Activated CD4-positive, alpha-beta T cell treated with anti-CD3 and anti-CD28 coated beads, Interleukin-2, amount 10 ng/mL, durations not matched to agents 24 days and 14 days (primary cell): ENCODE measurements at places on chromosomes 3 and 15. TPM values are rescaled to one million over a fixed set of nuclear protein-coding genes. Genes with fewer than 3 reads are reported as not detected.

Gene ZNF770
- total RNA-seq: 53.9 and 56.3 TPM in 2 replicates

- no peak for DNase-seq
- no peaks in the 10 kb centered on the region for H3K27me3 ChIP-seq
- H3K4me1 ChIP-seq: no peaks in the 10 kb centered on the region
- no peaks in the 10 kb centered on the region for H3K36me3 ChIP-seq
- no peak overlapping the region for H3K27ac ChIP-seq
Observed at GRCh38 chr3:103319912-103320311, 885.1 kb downstream of the ZPLD1 start.

Gene P2RY1
- total RNA-seq: 0.77 and 0.92 TPM in 2 replicates

- H3K36me3 ChIP-seq: no peaks in the 10 kb centered on the region
- H3K27ac ChIP-seq: no peak overlapping the region
- DNase-seq: no peak
- no peaks in the 10 kb centered on the region for H3K4me1 ChIP-seq
- H3K4me3 ChIP-seq: no peak overlapping the region
- H3K27me3 ChIP-seq: peaks cover 2% of the 10 kb centered on the region
Observed at GRCh38 chr15:48411971-48412591, 80.9 kb downstream of the DUT start.

DNA sequence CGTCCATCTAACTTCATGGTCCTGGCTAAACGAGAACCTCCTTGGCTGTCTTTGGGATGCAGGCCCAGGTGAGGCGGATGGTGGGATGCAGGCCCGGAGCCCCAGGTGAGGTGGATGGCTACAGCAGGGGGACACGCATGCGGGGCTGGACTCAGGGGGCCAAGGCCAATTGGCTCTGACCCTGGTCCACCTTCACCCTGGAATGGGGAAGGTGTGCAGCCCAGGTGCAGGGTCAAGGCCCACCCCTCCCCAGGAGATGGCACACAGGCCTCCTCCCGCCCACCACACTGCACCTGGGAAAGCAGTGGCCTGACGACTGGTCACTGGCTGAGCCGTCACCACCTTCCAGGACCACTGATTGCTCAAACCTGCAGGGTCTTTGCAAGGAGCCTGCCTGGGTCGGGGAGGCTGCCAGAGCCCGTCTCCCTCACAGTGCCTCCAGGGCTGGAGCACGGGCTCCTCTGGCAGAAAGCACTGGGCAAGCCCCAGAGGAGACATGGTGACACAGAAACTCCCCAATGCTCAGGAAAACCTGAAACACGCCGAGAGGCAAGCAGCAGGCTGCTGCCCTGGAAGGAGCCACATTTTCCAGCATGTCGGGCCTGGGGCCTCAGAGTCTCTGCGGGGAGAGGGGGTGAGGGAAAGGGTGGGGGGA, 159.6 kb downstream of the LRRK1 start:
- no peak overlapping the region for H3K27ac ChIP-seq
- H3K36me3 ChIP-seq: no peaks in the 10 kb centered on the region
- H3K4me1 ChIP-seq: no peaks in the 10 kb centered on the region
- peaks cover 6% of the 10 kb centered on the region for H3K27me3 ChIP-seq
- no peak for DNase-seq

DNA sequence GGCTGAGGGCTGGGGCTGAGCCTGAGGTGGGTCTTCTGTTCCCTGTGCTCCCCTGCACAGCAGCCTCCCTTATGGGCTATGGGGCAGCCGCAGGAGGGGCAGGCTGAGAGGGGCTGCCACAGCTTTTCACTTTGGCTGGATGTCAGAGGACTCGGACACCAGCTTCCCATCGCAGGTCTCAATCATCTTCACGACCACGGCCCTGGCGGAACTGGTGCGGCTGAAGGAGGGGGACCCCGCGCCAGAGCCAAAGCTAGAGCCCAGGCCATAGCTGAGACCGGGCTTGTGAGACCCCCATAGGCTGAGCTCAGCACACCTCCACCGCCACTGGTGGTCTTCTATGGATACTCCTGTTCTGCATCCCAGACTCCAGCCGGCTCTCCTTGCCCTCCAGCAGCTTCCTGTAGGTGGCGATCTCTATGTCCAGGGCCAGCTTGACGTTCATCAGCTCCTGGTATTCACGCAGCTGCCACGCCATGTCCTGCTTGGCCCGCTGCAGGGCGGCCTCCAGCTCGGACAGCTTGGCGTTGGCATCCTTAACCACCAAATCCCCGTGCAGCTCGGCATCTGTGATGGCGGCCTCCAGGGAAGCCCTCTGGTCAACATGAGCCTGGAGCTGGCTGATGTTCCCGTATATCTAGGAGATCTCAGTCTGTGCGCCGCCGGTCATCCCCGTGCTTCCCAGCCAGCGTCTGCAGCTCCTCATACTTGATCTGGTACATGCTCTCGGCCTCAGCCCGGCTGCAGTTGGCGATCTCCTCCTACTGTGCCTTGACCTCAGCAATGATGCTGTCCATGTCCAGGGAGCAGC, 181.7 kb upstream of the SYNPR start:
- no peaks in the 10 kb centered on the region for H3K36me3 ChIP-seq
- no peak overlapping the region for H3K27ac ChIP-seq
- no peak overlapping the region for H3K4me3 ChIP-seq
- H3K4me1 ChIP-seq: no peaks in the 10 kb centered on the region
- DNase-seq: no peak

Gene CTXND1
- not detected in 2 replicates for total RNA-seq

- H3K4me3 ChIP-seq: no peak overlapping the region
- no peaks in the 10 kb centered on the region for H3K27me3 ChIP-seq
- no peaks in the 10 kb centered on the region for H3K4me1 ChIP-seq
- H3K27ac ChIP-seq: no peak overlapping the region
Observed at GRCh38 chr3:183247011-183247589, 6.0 kb upstream of the B3GNT5 start.

DNA sequence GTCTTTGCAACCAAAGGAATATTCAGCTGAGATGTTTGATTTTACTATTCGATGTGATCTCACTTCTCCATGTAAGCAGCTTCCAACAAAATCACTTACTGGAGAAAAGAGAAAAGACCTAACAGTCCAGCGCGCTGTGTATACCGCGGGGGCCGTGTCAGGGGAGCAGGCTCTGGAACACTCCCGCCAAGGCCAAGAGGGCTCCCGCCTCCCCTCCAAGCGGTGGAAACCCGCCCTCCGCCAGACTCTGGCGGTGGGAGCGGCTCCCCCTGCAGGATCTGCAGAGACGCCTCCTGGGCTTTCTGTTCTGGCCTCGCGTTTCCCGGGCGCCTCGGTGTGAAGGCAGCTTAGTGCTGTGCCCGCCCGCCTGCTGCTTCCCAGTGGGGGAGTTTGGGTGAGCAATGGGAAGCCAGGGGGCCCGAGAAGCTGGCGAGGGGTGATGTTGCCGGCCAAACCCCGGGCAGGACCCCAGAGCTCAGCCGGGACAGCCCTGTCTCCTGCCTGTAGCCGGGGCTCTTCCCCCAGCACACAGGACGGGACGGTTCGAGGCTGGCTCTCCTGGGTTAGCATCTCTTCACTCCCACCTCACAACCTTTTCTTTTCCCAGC, 36.3 kb downstream of the CHST14 start:
- no peaks in the 10 kb centered on the region for H3K36me3 ChIP-seq
- peaks cover 14% of the 10 kb centered on the region for H3K4me1 ChIP-seq
- peak overlapping the region; percentile 20 for H3K4me3 ChIP-seq
- peaks cover 65% of the 10 kb centered on the region for H3K27me3 ChIP-seq
- H3K27ac ChIP-seq: no peak overlapping the region
- peak; percentile 90 for DNase-seq

Gene NEO1
- 5.8 TPM in 2 replicates for total RNA-seq

- no peak overlapping the region for H3K27ac ChIP-seq
- no peaks in the 10 kb centered on the region for H3K27me3 ChIP-seq
- DNase-seq: no peak
- no peaks in the 10 kb centered on the region for H3K36me3 ChIP-seq
Observed at GRCh38 chr15:54722342-54722986, 474.3 kb downstream of the RSL24D1 start.

GRCh38 chr3:184658223-184658928, 53.5 kb downstream of the MAGEF1 start:
- DNase-seq: no peak
- no peaks in the 10 kb centered on the region for H3K36me3 ChIP-seq
- H3K4me1 ChIP-seq: peaks cover 10% of the 10 kb centered on the region
- H3K27ac ChIP-seq: no peak overlapping the region

- H3K27me3 ChIP-seq: no peaks in the 10 kb centered on the region
- H3K4me1 ChIP-seq: peaks cover 17% of the 10 kb centered on the region
- peaks cover 3% of the 10 kb centered on the region for H3K36me3 ChIP-seq
Observed at GRCh38 chr3:42009456-42009855, 47.6 kb upstream of the ULK4 start.

Gene SLC6A6
- 53.9 and 63.7 TPM in 2 replicates for total RNA-seq

Gene SLC6A11
- not detected in 2 replicates for total RNA-seq

GRCh38 chr3:103203441-103203840, 768.6 kb downstream of the ZPLD1 start:
- no peak overlapping the region for H3K4me3 ChIP-seq
- DNase-seq: no peak
- H3K27me3 ChIP-seq: no peaks in the 10 kb centered on the region
- no peak overlapping the region for H3K27ac ChIP-seq
- no peaks in the 10 kb centered on the region for H3K36me3 ChIP-seq

DNA sequence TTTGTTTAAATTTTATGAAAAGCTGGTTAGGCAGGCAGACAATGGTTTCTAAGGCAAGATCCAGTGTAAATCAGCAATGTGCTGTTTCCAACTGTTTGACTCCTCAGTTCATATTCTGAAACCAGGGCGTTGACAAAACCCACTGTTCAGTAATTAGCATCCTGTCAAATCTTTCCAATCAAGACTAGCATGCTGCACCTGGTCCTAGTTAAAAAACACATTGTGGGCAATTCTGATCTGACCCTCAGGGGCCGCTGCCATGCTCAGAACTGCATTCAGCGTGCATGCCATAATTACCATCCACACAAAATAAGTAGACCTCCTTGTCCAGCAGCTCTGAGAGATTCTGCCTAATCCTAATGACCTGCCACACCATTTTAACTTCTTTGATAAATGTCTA, 20.9 kb upstream of the RBP1 start:
- H3K4me3 ChIP-seq: no peak overlapping the region
- DNase-seq: no peak
- H3K27ac ChIP-seq: no peak overlapping the region
- H3K4me1 ChIP-seq: no peaks in the 10 kb centered on the region
- H3K27me3 ChIP-seq: no peaks in the 10 kb centered on the region
- no peaks in the 10 kb centered on the region for H3K36me3 ChIP-seq

- DNase-seq: peak; percentile 73
- no peaks in the 10 kb centered on the region for H3K36me3 ChIP-seq
- peaks cover 17% of the 10 kb centered on the region for H3K4me1 ChIP-seq
- peak overlapping the region; percentile 25 for H3K27ac ChIP-seq
Observed at GRCh38 chr15:82045179-82045891, 483 bp downstream of the MEX3B start.

DNA sequence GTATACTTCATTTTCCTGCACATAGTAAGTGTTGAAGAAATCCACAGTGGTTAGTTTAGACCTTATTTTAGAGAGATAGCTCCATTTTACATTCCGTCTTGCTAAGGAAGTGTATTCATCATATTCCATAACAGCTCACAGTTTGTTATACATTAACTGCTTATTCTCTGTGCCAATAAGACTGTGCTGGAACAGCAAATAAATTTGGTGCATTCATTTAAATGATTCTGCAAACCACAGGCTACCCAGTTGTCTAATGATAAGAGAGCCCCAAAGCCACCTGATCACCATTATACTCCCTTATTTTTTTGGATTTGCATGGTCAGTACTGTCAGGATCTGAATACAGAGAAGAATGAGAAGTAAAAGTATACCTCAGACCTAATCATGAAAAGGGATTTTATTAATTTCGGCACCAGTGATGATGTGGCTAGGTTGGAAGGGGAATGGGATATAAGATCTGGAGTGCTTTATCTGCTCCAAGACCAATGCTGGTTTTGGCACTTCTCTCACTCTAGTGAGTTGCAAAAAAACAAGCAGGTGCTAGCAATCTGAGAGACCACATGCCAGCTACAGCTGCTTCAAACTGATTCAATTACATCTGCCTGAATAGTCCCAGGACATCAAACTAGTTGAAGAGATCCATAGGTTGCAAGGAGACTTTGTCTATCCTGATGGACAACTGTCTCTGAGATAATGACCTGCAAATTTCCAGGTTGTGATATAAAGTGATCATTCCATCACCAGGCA, 254.8 kb downstream of the ZBTB20 start:
- no peak overlapping the region for H3K27ac ChIP-seq
- no peaks in the 10 kb centered on the region for H3K27me3 ChIP-seq
- no peak overlapping the region for H3K4me3 ChIP-seq
- no peak for DNase-seq

- no peaks in the 10 kb centered on the region for H3K36me3 ChIP-seq
- H3K4me3 ChIP-seq: no peak overlapping the region
- no peak overlapping the region for H3K27ac ChIP-seq
- no peaks in the 10 kb centered on the region for H3K27me3 ChIP-seq
- DNase-seq: no peak
- H3K4me1 ChIP-seq: no peaks in the 10 kb centered on the region
Observed at GRCh38 chr15:47614360-47615011, 102.8 kb upstream of the SEMA6D start.

Gene TUSC7
- not detected in 2 replicates for total RNA-seq

Gene SLC12A1
- not detected in 2 replicates for total RNA-seq

Gene NOX5
- not detected in 2 replicates for total RNA-seq
